ENCODE measurements at places on chromosomes 7 and 10.

GRCh38 chr10:131844529-131845084, 56.2 kb upstream of the PPP2R2D start:
- DNase-seq, result no peak

- DNase-seq, result no peak
Observed at GRCh38 chr7:155581107-155581830, 34.9 kb upstream of the CNPY1 start.

GRCh38 chr7:139687980-139688632, 89.7 kb downstream of the HIPK2 start:
- no peak for DNase-seq

DNA sequence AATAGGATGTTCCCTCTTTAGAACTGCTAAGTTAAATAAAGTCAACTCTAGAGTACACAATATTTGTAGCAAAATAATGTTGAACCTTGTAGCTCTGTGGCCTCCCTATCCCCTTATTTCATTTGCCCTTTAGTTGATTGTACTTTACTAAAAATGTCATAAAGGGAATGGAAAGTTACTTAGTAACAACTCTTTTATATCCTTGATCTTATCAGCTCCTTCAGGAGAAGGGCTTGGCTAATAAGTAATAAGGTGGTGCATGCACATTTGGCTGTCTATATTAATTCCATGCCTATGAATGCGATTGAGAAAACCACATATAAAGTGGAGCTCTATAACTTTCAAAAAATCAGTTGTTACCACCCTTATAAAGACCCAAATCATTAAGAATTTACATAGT, 41.5 kb upstream of the GATA3 start:
- DNase-seq, result no peak

DNA sequence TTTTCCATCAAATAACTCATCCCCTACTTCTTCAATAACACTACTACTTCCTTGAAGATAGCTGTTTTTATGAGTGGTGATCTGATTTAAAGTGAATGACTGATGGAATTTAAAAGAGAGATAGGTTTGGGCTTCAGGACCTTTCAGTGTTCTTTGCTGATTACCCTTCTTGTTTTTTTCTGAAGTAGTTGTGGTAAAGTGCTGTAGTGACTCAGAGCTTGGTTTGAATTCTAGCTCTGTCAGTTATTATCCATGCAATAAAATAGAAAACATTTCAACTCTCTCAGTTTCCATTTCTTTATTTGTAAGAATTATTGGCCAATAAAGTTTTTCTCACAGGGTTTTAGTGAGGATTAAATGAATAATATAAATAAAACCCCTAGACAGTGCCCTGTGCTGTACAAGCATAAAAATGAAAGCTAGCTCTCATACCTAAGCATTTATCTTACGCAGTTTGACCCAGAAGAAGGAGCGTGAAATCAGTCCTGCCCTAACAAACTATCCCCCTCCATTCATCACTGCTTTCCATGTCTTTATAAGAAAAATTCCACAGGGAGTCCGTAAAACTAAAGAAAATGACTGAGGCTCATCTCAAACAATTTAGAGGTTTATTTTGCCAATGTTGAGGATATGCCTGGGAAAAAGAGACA, 25.1 kb upstream of the AKAP9 start:
- no peak for DNase-seq

DNA sequence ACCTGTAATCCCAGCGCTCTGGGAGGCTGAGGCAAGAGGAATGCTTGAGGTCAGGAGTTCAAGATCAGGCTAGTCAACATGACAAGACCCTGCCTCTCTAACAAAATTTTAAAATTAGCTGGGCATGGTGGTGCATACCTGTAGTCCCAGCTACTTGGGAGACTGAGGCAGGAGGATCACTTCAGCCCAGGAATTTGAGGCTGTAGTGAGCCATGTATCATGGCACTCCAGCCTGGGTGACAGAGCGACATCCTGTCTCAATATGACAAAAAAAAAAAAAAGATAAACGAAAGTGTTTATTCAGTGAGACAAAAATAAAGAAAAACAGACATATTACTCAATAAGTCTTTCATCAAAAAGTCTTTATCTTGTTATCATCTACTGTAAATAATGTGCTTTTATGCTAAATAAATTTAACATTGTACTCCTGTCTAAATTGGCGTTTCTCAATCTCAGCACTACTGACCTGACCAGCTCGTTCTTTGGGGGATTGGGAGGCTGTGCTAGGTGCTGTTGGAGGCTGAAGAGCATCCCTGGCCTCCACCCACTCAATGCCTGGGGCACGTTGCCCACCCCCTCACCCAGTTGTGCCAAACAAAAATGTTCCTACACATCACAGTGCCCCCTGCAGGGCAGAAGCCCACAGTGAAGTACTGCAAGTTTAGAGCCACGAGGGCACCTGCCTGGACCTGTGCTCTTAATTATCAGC, 57.7 kb downstream of the NCAPG2 start:
- no peak for DNase-seq

DNA sequence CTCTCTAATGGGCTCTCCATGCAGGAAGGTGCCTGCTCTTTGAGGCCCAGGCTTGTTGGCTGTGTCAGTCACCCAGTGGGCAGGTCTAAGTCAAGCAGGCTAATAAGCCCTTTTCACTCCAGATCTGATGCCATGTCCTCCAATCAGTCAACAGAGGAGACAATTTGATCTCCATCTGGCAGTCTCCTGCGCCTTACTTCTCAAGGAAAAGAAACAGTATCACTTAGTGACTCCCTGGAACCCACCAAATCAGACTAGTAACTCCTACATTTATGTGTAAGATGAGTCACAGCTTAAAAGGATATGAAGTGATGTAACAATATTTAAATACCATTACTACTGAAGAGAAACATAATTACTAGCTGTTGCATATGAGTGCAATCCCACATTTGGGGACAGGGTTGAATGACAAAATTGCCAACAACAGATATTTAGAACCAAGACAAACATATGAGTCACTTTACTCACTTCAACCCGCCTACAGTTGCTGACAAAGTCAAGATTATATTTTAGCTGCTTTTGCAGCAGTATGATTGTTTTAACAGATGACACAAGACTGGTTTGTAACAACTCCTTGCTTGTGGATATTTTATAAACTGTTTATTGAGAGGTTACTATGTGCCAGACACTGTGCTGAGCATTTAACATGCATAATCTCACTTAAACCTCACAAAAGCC, 72.1 kb downstream of the USP6NL start:
- DNase-seq, result no peak

DNA sequence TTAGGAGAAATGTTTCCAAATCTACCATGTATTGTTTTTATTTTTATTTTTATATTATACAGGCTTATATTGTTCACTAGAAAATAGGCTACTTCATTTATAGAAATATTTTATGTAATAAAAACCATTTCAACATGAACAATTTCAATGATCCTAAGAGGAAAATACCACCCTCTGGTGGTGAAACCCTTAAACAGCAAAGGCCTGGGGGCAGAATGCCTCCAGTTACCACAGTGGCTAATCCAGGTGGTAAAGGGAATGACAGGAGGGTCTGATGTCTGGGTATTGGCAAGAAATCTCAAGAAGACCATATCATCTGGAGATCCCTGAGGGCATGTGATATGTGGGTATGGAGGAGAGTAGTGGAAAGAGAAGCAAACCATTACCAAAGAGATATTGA, 19.3 kb downstream of the MACC1 start:
- no peak for DNase-seq

GRCh38 chr10:70093335-70093944, 39.2 kb downstream of the AIFM2 start:
- no peak for DNase-seq

- DNase-seq, result no peak
Observed at GRCh38 chr7:94394109-94394436, 622 bp upstream of the COL1A2 start.

DNA sequence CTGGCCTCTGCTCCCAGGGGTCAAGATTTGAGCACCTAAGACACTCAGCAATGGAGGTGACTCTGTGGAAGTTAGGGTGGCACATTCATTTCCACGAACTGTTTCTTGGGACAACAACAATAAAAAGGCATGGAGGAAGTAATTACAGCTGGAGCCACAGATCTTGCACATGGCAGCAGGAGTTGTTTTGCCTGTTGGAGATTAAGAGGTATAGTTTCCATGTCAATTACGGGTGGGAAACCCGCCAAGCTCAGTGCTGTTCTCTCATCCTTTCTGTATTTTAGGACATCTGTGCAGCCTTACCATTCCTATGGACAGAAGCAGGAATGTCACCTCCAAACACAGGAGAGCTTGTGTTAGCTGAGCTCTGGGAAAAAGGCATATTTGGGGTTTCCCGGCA, 201.2 kb downstream of the SNX10 start:
- DNase-seq, result no peak

DNA sequence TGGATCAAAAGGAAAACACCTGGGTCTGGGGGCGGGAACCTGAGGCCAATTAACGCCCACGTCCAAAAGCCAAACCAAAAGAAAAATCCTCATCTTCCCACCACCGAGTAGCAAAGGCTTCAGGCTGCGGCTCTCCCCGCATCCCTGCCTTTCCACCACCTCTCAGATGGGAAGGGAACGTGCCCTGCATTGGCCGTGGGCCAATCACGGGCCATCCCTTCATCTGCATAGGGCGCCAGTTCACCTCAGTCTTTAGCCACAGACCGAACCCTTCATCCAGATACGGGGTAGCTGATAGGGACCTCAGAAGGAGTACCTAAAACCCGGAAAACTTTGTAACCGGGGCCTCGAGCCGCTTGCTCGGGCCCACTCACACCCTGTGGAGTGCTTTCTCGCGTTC, 626 bp downstream of the PRPF18 start:
- no peak for DNase-seq

- DNase-seq, result no peak
Observed at GRCh38 chr7:84948634-84949033, 238.2 kb downstream of the SEMA3D start.

DNA sequence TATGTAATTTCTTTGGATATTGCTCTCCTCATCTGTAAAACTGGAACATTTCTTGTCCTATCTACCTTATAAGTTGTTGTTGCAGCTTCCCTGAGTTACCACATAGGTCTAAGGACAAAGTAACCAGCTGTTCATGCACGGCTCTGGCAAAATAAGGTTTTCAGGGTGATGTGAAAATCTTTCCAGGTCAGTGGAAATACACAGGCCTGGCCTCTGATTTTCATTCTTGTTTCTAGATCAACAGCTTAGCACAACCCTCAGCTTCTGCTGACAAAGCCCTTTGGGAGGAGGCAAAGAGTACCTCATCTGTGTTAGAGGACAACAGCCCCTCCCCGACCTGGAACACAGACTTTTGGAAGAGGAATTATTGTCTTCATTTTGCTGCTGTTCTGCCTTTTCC, 117.5 kb upstream of the AGK start:
- no peak for DNase-seq

DNA sequence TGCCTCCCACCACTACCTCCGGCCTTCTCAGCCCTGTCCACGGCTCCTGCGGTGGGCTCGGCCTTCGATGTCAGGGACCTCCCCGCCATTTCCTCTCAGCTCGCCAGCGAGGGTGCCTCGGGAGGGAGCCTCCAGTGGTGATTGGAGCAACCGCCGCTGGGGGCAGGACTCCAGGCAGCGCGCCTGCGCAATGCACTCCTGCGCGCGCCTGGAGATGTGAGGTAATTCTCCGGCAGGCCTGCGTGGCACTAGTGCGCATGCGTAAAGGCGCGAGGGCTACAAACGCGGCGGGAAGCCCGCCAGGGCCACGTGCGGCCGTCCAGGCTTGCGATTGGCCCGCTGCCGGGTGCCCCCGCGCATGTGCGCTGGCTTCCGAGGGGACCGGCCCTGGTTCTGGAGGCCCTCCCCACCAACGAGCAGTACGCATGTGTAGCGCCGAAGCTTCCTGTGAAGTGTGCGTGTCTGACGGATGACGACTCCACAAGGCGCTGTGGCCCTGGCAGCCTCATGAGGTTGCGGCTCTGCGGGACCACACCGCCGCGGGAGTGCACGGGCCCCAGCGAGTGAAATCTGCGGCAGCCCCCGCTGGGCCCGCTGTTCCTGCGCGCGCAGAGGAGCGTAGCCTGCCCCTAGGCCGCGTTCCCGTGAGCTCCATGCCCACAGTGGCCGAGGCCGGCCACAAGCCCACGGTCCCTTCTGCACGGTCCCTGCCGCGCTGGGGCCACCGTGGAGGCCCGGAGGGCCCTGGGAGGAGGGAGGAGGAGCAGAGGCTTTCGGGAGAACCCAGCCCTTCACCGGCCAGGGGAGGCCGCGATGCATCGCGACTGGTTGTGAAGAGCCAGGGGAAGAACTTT, at the start of gene SYCE1:
SYCE1 (minus strand) TSS at position 143 of the 854 bp plus-strand sequence; CDS start at position 89, 54 bp downstream.
- DNase-seq, result no peak

All from GDM1 (cell line).